ENCODE measurements at places on chromosomes 12 and 14. TPM values are rescaled to one million over a fixed set of nuclear protein-coding genes. Genes with fewer than 3 reads are reported as not detected.

GRCh38 chr14:89641495-89642175, 224.6 kb upstream of the FOXN3 start:
- no peak for DNase-seq

DNA sequence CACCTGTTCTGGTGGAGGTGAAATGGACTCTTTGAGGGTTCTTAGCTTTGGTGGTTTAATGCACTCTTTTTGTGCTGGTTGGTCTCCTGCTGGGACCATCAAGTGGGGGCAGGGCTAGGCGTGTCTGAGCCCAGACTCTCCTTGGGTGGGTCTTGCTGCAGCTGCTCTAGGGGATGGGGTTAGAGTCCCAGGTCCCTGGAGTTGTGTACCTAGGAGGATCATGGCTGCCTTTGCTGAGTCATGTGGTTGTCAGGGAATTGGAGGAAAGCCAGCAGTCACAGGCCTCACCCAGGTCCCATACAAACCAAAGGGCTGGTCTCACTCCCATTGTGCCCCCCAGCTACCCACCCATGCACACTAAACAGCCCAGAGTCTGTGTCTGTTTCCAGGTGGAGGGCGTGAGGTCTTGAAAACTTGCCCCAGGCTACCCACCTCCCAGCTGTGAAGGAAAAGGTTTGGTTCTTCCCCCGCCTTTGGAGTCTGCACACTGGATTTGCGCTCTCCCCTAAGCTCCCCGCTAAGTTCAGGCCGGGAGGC, 387.7 kb downstream of the TMTC2 start:
- no peak for DNase-seq

DNA sequence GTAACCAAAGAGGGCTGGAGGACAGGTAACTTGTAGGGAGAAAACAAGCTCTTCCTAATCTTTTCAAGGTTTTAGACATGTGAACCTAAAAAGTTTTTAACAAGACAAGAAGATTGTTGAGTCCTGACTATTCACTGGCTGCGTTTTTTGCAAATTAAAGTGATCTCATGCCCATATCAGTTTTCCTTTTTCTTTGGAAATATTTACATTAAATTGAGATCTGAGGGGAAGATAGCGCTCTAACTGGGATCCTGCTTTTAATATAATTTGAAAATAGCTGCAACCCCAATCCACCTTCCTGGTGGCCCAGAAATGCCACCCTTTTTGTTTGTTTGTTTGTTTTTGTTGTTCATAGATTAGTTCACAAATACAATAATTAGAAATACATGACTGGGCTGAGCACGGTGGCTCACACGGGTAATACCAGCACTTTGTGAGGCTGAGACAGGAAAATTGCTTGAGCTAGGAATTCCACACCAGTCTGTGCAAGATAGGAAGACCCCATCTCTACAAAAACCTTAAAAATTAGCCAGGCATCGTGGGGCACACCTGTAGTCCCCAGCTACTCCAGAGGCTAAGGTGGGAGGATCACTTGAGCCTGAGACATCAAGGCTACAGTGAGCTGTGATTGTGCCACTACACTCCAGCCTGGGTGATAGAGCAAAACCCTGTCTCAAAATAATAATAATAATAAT, 2.4 kb upstream of the SSTR1 start:
- no peak for DNase-seq

GRCh38 chr12:52837781-52838608, 3.9 kb upstream of the KRT79 start:
- DNase-seq = no peak

DNA sequence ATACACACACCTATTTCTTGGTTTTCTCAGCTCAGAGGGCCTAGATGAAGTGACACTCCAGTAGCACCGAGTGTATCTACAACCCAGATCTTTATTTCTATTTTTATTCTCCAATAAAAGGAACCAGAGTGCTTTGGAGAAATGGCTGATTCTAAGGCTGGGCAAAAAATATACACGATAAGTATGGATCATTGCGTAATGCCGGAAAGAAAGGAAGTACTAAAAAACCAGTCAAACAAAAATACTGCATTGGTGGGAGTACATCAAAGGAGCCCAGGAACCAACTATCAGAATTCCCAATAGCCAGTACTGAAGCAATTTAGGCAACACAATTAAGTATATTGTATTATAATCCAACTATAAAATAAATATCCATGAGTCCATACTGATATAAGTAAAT, 400.9 kb upstream of the CCDC196 start:
- no peak for DNase-seq

DNA sequence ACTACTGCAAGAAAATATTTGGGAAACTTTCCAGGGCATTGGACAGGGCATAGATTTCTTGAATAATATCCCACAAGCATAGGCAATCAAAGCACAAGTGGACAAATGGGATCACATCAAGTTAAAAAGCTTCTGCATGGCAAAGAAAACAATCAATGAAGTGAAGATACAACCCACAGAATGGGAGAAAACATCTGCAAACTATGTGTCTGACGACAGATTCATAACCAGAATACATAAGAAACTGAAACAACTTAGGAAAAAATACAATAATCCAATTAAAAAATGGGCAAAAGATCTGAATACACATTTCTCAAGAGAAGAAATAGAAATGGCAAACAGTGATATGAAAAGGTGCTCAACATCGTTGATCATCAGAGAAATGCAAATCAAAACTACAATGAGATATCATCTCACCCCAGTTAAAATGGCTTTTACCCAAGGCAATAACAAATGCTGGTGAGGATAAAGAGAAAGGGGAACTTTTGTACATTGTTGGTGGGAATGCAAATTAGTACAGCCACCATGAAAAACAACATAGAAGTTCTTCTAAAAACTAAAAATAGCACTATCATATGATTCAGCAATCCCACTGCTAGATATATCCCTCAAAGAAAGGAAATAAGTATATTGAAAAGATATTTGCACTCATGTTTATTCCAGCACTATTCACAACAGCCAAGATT, 33.8 kb upstream of the ATP2B1 start:
- DNase-seq = no peak

GRCh38 chr12:98424726-98425401, 90.5 kb upstream of the TMPO start:
- DNase-seq = peak; percentile 87

DNA sequence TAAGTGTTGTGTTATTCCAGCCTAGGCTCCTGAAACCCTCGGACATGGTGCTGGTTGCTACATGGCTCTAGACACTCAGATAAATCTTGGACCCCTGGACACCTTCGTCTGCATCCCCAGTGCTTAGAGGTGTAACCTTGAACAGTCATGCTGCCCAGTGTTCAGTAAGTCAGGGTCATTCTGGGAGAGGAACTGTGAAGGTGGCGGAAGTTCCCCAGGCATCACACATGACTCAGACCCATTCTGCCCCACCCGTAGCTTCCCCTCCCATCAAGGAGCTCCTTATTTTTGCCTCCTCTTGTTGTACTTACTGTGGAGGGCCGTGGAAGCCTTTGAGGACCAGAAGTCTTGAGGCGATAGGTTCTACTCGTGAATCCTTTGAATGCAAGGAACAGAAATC, 18.1 kb upstream of the SSPN start:
- DNase-seq = no peak

DNA sequence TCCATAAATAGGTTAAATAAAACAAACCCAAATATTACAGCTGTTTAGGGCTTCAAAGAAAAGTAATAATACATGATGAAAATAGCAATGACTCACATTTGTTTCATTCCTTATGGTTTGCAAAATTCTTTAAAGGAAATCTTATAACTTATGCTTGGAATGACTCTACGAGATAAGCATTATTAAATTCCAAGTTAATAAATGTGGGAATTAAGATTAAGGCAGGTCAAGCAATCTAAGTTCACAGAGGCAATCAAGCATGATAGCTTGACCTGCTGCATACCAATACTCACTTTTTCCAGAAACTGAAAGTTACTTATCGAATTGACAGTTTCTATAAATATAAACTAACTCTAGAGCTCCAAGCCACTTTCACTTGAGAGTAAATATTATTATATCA, 1002.9 kb upstream of the SEL1L start:
- no peak for DNase-seq

- no peak for DNase-seq
Measured at GRCh38 chr12:132525833-132526455, 36.0 kb downstream of the FBRSL1 start.

DNA sequence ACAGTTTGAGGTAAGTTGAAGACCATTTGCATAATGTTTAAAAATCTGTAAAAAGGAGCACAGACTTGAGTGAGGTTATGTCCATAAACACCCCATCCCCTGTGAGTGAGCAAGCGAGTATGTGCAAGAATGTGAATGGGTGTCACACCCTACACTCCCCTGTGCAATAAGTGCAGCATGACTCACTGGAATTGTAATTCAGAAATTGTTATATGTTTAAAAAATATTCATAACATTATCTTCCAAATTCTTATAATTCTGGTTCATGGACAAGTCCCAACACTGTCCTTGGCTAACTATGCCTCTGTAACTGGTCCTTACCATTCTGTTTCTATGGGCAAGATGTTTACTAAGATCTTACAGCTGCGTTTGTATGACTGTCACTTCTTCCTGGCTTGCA, 207.8 kb upstream of the FAR2 start:
- peak; percentile 57 for DNase-seq

DNA sequence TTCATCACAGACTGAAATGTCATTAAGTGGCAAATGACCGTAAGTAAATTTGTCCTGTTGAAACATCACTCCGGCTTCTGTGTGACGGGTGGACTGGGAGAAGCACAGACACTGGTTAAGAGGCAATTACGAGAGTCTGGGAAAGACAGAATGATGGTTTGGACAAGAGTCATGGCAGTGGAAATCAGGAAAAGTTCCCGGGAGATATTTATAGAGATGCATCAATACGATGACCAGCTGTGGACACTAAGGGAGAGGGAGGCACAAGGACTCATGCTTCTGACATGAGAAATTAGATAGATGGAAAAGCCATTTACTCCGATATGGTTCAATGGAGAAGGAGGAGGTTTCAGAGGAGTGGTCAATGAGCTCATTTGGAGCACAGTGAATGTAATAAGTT, 27.3 kb downstream of the CKAP4 start:
- no peak for DNase-seq

GRCh38 chr12:9702255-9702654, 30.6 kb downstream of the CLECL1 start:
- DNase-seq = no peak

The PCED1B gene
- total RNA-seq = 0.33 TPM

The RCOR1 gene
- total RNA-seq = 11.4 TPM

The TMCC3 gene
- 0.33 TPM for total RNA-seq

All from fibroblast of lung (primary cell).